GM23248 (cell line): ENCODE measurements at places on chromosomes 2 and 18.

DNA sequence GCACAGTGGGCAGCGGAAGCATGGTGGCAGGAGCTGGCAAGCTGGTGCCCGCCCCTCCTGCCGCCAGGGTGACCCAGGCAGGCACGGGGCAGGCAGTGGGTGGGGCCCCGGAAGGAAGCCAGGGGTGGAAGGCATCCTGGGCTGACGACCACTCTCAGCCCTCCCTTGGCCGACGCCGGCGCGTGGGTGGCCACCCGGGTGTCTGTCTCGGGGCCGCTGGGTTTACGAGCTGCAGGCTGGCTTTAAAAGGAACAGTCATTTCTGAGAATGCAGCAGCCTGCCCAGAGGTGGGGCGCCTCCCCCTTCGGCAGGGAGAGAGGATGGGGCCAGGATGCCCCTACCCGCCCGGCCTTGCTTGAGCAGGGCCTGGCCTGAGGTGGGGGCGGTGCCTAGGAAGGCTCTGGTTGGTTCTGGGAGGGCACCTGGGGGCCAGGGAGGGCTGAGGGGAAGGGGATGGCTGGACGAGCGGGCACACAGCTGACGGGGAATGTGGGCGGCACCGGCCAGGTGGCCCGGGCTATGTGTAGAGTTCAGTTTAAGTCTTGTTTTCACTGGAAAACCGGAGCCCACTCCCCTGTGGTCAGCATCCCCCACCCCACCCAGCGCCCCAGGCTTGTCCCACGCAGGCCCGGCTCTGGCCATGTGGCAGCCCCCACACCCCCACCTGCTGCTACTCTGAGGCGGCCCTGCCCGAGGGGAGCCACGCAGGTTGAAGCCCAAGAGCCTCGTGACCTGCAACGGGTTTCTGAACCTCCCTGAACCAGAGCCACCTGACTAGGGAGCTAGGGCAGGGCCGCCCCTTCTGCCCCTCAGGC is 6.3 kb downstream of the BOK start:
- peak; percentile 64 for DNase-seq

DNA sequence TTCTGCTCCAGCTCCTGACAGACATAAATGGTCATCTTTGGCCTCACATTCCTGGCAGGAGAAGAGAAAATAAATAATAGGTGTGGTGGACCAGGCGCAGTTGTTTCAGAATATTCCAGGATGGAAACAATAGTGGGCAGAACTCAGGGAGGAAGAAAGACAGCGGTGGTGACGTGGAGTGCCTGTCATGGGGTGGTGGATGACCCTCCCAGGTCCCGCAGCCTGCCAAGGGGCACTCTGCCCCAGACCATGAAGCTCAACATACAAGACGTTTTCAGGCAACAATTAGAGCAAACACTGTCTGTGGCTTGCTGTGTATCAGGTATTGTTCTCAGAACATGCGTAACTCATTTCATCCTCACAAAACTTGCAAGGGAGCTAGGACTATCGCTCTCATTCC is 50.9 kb downstream of the TFCP2L1 start:
- DNase-seq, result no peak

GRCh38 chr2:234533626-234534025 is 36.7 kb upstream of the ARL4C start:
- DNase-seq, result no peak

DNA sequence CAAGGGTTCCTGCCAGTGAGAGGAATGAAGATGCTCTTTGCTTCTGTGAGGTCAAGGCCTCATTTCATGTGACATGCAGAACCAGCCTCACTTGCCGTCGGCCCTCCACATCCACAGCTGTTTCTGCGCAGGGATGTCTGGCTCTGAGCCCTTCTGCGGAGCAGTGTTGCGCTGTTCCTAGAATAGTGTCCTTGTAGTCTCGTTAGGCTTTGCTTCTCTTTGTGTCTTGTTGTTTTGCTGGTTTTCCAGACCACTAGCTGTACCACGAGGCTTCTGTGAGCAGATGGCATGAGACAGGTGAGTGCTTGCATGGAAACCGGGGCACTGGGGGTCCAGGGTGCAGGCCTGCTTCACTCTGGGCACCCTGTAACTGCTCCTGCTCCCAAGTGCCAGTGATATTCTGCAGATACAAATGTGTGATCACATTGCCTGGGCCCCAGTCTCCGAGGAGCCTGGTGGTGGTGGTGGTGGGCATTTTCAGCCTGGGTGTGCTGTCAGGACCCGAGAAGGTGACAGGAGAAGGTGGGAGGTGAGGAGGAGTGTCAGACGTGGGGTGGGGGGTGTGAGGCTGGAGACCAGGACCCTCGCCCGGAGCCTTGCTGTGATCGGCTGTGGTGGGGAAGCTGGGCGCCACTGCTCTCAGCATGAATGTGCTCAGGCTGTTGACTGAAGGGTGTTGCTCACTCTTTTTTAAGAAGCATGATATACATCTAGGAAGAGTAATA is 34.3 kb downstream of the LDLRAD4 start:
- no peak for DNase-seq

DNA sequence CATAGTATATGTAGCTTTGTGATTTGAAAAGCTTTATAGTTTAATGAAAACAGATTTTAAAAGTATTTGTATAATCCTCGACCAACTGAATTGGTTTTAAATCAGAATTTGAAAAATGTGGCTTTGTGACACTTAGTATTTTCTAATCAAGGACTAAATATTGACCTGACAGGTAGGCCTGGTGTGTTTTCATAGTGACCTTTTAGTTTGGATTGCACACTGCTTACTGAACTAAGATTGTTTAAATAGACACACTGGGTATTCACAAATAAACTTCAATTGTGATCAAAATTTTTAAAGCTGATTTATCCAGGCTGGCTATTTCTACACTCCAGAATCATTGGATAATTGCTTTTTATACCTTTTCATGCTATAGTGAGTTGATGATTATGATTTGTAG is 31.8 kb upstream of the FAM237A start:
- DNase-seq, result no peak

- DNase-seq, result no peak
Observed at GRCh38 chr2:130258356-130258755, 60.1 kb upstream of the TUBA3E start.

DNA sequence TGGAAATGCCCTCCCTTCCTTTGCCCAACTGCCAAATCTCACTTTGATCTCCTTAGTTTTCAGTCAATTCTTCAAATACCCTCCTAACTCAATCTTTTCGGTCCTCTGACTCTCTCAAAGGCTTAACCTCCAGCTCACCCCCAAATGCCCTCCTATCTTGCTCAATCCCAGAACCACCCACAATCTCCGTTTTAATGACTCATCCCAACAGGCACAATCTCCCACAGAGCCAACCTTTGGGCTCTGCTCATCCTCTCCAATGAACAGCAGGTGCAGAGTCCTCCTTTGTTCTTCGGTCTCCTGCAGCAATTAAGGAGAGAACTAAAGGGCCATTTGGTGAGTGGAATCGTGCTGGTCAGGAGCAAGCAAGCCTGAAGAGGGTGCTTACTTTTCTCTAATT is 366.1 kb upstream of the CRIM1 start:
- no peak for DNase-seq

DNA sequence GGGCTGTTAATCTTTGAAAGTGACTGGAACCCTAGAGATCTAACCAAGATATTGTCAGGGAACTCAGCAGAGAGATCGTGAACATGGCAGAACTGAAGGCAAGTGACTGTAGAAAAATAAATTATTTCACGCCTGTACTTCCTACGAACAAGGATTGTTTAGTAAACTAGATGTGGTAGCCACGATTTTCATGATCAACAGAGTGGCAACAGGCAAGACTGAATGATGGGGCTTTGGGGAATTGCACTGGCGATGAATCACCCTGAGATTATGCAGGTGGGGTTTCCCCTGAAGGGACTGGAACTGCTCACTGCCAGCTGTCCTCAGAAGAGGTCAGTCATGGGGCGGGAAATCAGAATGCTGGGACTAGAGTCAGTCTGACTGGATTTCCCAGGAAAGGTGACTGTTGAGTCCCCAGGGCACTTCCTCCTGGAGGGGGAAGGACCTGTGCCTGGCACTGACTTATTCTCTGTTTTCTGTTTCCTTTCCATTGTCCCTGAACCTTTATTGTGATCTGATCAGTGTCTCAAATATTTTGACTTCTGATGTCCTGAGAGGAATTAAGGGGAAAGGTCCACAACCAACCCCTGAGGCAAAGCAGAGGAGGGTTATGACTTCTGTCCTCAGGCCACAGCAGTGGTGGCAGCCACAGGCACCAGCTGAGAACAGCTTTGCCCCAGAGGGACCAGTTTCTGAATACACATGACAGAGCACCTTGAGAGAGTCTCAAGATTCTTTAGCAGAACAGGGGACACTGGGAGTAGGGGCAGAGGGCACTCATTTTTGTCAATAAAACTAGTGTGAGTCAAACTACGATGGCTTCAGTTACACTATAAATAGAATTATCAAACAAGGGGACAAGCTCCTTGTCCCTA is 70.0 kb downstream of the NAB1 start:
- DNase-seq, result peak; percentile 75

DNA sequence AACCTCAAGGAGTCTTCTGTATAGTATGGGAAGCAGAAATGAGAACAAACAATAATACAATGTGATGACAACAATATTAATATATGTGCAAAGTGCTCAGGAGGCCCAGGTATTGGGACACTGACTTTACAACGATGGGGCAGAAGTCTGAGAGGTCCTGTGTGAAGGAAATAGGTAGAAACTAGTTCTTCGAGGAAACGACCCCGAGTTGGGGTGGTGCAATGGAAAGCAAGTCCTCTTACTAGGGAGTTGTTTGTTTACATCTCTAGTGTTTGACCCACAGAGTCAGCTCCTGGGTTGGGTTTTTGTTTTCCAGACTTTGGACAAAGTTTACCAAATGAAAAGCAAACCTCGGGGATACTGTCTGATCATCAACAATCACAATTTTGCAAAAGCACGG is 16.2 kb downstream of the CASP8 start:
- no peak for DNase-seq

DNA sequence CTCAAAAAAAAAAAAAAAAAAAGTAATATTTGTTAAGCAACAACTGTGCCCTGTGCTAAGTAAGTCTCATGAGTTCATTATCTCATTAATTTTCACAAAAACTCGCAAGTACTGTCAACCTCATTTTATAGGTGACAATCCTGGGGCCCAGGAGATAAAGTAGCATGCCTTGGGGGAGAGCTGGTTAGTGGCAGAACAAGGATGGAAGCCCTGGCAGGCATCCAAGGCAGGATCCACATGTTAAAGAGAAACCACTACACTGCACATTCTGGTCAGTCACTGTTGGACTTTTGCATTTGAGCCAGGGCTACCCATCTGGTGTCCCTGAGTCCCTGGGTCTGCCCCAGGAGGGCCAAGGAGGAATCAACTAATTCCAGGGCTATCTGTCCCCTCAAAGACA is 54.6 kb downstream of the ZFP36L2 start:
- peak; percentile 31 for DNase-seq

DNA sequence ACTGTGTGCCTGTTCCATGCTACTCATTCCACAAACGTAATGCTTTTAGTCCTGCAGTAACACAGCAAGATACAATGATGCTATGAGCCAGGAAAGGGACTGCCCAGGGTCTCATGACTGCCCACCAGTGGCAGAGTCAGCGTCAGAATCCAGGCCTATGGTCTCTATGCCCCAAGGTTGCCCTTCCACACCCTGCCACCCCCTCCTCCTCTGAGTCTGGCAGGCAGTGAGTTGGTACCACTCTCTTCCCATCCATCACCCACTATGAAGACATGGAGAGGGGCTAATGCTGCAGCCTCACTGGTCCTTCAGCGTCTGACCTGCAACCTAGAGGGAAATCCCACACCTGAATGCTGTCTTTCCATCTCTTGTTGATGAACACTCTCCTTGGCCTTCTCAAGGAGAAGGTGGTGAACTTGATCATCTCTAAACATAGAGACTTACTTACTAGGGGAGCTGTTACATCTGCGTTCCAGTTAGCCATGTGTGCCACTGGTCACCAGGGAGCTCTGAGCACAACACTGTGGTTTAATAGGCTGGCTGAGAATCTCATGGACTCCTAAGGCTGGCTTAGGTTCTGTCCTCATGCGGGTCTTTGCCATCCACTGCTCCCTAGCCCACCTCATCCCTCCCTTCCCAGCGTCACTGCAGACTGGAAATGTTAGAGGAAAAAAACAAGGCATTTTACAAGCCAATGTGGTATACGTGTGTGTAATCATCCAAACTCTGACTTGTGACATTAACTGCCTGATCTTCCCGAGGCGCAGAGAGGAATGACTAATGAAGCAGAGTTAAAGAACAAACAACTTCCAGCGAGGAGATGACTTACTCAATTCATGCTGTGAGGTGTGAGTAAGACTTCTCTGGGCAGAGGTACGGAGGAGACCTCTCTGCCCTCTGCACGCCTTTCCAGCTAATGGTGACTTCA is 28.8 kb downstream of the STEAP3 start:
- DNase-seq, result peak; percentile 98

- DNase-seq, result no peak
Observed at GRCh38 chr18:64982414-64983055, 768.3 kb upstream of the CDH7 start.

GRCh38 chr2:20456116-20456571 is 9.3 kb downstream of the RHOB start:
- no peak for DNase-seq

- no peak for DNase-seq
Observed at GRCh38 chr18:23833714-23834113, 144.5 kb downstream of the LAMA3 start.

- no peak for DNase-seq
Observed at GRCh38 chr18:1458547-1458946, 553.9 kb downstream of the ADCYAP1 start.

GRCh38 chr2:205199165-205199850 is 483.0 kb upstream of the NRP2 start:
- no peak for DNase-seq

DNA sequence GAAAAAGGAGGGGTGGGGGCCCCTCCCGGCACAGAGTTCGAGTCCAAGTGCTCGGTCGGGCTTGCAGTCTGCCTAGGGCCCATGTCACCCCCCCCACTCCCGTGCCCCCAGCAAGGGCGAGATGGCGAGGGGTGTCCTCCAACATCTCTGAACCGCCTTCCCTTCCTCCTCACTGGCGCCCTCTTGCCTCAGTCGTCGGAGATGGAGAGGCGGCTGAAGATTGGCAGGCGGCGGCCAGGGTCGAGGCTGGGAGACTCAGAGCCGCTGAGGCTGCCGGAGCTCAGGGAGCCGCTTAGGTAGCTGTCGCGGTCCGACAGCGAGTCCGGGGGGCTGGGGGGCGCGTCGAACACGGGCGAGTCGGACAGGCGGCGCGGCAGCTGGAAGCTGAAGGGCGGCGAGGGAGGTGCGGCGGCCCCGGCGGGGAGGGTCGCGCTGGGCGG is 2.3 kb downstream of the ZFP36L2 start:
- peak; percentile 80 for DNase-seq

DNA sequence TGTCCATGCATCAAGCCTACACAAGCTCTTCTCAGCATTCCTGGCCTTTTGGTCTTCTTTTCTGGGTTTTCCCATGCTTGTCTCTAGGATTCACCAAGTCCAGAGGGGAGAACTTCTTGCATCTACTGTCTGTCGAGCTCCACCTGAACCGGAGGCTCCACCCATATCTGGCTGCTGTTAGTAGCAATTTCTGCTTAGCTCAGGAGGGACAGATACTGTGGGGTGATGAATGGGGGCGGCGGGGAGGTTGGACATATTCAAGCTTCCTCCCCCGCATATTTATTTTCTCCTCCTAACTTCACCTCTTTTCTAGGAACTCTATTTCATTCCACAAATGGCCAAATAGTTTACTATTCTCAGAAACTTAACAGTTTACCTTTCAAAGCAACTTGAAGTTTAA is 163.5 kb downstream of the PTH2R start:
- no peak for DNase-seq
